Mucosa of descending colon (tissue), 3 donors: ENCODE measurements at places on chromosomes 12 and 14. TPM values are rescaled to one million over a fixed set of nuclear protein-coding genes. Genes with fewer than 3 reads are reported as not detected.

- no peak for DNase-seq
These were observed 46.9 kb downstream of the PRMT8 start for GRCh38 chr12:3537719-3538465.

DNA sequence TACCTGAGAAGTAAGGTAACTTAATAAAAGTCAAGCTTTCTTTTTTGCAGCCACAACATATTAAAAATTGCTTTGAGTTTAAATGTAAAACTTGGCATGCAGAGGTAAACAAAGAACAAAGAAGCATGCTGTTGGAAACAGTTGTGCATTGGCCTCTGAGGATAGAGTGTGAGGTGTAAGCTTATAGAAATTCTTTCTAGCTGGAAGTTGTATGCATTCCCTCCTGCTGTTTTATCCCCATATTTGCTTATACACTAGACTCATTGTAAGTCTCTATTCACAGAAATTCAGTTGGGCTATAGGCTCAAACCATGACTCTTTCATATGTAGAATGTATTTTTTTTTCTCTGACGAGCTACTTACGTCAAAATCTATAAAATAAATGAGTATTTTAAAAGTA is 316.3 kb downstream of the SLC6A15 start:
- DNase-seq: no peak

DNA sequence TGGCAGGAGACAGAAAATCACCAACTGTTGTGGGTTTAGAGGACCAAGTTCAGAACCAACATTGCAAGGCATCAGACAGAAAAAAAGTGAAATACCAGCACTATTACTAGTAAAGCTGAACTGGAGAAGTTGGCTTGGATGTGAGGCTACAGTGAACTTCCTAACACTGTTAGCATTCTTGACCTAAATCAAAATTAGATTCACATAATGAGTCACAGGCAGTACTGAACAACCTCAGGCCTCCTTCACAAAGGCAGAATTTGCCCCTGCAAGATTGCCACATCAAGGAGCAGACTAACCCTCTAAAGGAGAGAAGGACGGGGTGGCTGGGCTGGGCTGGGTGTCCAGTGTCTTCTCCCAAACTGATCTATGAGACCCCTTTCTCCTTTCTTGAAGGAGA is 539.7 kb downstream of the SNAPC1 start:
- no peak for DNase-seq

GRCh38 chr14:97413966-97414717 is 617.0 kb downstream of the VRK1 start:
- no peak for DNase-seq

DNA sequence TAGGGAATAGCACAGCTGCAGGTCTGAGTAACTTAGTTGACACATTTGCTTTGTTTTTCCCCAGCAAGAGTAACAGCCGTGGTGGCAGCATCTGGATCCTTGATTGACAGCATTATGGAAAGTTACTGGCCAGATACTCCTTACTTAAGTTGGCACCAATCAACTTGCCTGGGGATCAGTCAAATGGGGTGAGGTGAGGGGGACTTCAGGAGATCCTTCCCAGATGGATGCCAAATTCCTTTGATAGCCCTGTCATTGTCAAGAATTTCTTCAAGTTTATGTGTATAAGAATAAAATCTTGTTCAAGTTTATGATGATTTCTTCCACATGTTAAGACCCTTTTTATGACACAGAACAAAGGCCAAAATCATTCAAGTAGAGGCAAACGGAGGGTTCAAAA is 618.4 kb downstream of the SLC6A15 start:
- no peak for DNase-seq

The NAV3 gene
- 0.90 TPM for total RNA-seq
